T-helper 17 cell (primary cell): ENCODE measurements at places on chromosomes 4 and X.
A peak's percentile ranks its signal among the peaks of the same experiment; 100 is the strongest.

DNA sequence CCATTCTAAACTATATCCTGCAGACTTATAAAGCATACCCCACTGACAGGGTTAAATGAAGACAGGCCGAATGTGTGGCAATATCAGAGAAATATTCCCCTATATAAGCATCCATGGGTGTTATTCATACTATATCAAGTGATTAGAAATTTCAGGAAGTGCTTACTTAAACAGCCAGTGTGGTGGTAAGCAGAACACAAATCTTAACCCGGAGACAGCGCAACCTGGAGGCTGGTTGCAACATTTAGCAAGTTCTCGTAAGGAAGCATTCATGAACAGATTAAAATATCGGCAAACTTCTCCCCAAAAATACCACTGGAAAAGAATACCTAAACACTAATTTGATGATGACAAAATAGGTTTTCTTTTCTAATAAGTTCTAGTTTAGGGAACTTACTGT is 261.2 kb downstream of the CBLL2 start:
- DNase-seq, result no peak

- DNase-seq, result no peak
These were observed 22.1 kb downstream of the SH3RF1 start for GRCh38 chr4:169248645-169249044.

GRCh38 chrX:30085571-30085970 is 129.8 kb upstream of the MAGEB2 start:
- no peak for DNase-seq

DNA sequence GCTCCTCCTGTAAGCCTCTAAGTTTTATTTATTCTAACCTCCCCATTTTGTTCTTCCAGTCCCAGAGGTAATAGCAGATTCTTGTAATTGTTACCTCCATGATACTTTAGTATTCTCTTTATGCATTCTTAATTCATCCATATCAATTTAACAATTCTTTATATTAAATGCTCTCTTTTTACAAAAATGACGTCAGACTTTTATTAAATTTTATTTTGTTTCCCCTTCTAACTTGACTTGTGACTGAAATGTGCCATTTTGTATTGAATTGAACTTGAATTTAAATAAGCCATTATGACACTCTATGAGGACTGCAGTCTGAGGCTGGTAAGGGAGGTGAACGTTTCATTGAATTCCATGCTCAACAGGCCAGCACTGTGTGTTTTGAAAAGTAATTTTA is 60.0 kb upstream of the NUDT10 start:
- no peak for DNase-seq

- no peak for DNase-seq
These were observed 251.6 kb downstream of the USP46 start for GRCh38 chr4:52407545-52407944.

- no peak for DNase-seq
These were observed 57.6 kb upstream of the MAP9 start for GRCh38 chr4:155434366-155434765.

GRCh38 chrX:12080265-12080664 is 58.0 kb upstream of the FRMPD4 start:
- DNase-seq, result no peak

GRCh38 chr4:55635741-55636655 is at the start of gene NMU:
NMU (minus strand) TSS chr4:55636298; CDS start chr4:55636192, 106 bp downstream.
- DNase-seq, result peak; percentile 19

DNA sequence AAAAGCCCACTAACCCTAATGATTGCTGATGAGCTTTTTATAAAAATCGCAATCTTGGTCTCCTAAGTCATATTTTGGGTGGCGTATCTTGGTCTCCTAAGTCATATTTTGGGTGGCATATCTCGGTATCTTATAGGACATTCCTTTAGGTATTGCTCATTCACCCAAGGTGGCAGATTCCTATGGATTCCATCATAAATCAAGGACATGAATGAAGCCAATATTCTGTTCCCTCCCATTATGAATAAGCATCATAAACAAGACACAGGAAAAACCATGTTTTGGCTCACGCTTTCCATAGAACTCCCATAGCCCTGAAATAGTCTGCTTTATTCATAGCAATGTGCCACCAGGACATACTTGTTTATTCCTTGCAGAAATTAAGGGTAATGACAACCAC is 95.0 kb upstream of the CD99 start:
- no peak for DNase-seq

- DNase-seq, result no peak
These were observed 47.4 kb downstream of the HTRA3 start for GRCh38 chr4:8316911-8317351.

- DNase-seq, result no peak
These were observed 57.1 kb downstream of the ELF4 start for GRCh38 chrX:130053236-130053635.

DNA sequence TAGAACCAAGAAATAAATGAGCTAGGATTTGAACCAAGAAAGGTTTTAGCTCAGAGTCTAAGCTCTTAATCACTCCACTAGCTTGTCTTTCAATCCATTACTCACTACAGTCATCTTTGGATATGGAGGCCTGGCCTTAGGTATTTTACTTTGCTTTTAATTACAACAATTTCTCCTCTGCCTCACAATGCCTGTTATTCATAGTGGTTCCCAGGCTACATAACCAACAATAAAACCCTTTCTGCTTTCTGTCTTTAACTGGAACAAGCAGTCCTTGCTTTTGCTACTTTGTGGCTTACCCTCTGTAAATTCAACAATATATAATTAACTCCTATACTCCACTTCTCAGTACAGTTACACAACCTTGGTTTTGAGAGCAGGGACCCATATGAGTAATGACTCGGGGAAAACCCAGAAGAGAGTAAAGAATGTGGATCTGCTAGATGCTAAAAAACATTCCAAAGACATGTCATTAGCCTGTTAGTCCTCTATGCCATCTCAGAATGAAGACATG is 94.7 kb upstream of the NAP1L5 start:
- DNase-seq, result no peak

DNA sequence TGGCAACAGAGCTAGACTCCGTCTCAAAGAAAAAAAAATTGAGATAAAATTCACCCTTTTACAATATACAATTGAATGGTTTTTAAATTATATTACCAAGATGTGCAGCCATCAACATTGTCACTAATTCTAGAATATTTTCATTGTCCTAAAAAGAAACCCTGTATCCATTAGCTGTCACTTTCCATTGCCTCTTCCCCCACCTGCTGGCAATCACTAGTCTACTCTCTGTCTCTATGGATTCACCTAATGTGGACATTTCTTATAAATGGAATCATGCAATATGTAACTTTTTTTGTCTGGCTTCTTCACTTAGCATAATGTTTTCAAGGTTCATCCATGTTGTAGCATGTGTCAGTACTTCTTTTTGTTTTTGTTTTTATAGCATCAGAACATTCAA is 20.8 kb downstream of the ABHD18 start:
- no peak for DNase-seq

DNA sequence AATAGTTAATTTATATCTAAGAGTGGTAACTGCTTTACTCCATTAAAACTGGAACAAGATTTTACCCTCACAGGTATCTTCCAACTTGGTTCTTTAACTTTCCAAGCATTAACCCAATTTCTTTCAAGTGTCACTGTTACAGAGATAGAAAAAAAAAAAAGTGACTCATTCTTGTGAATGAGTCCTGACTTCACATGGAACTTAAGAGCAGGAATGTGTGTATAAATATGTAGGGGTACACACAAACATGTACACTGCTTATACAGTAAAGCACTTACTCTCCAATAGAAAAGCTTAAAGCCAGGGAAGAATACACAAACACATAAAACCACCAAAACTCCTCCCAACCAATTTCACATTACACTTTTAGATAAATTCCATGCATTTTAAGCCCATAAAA is 38.8 kb downstream of the TAPT1 start:
- DNase-seq, result no peak

GRCh38 chrX:8906299-8906938 is 105.2 kb upstream of the FAM9A start:
- no peak for DNase-seq

DNA sequence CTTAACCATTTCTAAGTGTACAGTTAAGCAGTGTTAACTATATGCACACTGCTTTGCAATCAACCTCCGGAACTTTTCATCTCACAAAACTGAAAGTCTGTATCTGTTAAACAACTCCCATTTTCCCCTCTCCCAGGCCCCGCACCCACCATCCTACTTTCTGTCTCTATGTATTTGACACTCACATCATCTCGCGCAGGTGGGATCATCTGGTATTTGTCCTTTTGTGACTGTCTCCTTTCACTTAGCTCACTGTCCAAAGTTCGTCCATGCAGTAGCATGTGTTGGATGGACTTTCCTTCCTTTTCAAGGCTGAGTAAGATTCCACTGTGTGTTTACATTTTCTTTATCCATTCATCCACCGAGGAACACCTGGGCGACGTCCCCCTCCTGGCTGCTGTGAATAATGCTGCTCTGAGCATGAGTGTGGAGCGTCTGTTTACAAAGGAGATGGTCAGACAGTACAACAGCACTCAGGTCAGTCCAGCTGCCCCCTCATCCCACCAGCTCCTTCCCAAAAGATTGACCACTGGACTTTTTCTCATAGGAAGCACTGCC is 39.8 kb downstream of the DCTD start:
- no peak for DNase-seq

DNA sequence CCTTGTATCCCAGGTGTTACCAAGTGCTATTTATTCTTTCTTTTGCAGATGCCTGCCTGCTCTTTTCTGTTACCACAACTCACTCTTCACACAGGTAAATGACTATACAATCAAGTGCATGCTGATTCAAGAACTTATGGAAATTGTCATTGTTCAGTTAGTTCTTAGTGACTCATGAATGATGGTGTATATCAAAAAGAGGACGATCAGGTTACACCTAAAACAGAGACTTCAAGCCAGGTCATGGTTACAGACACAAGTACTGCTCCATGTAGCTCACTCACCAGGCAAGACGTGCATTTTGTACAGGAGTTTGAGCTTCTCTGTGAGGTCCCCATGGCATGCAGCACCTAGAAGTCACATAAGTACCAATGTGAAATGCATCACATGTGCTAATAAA is 59.3 kb upstream of the UCP1 start:
- DNase-seq, result no peak

DNA sequence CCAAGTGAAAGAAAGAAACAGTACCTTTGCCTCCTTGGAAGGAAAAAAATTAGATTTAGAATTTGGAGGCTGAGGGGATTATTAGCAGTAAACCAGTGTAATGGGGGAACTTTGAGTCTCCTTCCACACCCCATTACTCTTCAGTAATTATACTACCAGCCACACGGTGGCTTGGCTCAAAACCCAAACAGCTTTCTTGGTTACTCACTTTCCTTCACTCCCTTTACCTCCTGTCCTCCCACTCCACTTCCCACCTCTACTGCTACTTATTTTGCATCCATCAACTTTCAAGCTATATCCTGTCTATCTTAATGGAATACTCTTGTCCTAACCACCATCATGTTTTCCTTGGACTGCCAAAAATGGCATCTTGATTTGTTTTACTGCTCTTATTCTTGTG is 310.6 kb upstream of the AADAT start:
- DNase-seq, result no peak

DNA sequence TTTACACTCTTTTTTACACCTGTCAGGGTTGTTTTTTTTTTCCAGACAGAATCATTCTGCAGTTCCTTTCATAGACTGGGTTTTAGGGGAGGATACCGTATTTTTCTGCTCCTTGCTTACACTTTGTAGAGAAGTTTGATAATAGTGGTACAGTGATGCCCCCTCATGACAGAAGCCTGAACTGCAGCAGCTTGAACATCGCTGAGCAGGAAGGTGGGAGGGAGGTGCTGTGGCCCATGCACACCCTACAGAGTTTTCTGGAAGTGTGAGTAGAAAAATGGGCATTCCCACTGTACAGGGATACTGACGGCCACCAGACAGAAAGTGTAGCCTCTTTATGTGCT is 54.5 kb downstream of the RAB40A start:
- peak; percentile 52 for DNase-seq

DNA sequence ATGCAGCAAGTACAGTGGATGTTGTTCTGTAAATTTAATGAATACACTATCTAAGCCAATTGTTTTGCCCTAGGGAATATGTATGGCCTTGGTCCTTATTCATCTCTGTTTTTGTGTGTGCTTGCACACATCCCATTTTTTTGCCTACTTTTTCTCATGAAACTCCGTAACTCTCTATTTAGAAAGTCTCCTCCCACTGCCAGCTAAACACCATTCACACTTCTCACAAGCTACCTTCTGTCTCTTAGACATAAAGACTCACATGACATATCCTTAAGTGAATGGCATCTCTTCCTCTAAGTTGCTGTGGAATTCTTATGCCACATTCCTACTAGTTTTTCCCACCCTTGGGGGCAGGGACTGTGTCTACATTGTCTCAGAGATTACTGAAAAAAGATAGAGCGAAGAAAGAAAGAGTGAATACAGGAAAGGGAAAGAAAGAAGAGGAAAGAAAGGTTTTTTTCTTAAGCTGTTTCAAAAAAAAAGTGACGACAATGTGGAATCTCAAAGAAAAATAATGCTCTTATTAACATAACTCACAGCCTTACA is 117.5 kb downstream of the ATG4A start:
- DNase-seq, result no peak

- DNase-seq, result peak; percentile 32
These were observed 5.1 kb downstream of the FBXL5 start for GRCh38 chr4:15649914-15650545.

GRCh38 chr4:139134403-139134802 is 42.6 kb downstream of the ELF2 start:
- DNase-seq, result no peak

DNA sequence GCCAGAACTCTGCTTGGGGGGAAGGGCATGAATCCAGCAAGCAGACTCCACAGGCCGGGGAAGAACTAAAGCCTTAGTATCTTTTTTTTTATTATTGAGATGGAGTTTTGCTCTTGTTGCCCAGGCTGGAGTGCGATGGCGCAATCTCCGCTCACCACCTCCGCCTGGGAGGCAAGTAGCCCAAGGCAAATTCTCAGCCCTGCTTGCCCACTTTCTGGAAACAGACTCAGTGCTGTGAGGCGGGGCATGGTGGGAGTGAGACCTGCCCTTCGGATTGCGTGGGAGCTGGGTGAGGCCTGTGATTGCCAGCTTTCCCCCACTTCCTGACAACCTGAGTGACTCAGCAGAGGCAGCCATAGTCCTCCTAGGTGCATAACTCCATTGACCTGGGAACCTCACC is 348.8 kb downstream of the GASK1B start:
- DNase-seq, result no peak

DNA sequence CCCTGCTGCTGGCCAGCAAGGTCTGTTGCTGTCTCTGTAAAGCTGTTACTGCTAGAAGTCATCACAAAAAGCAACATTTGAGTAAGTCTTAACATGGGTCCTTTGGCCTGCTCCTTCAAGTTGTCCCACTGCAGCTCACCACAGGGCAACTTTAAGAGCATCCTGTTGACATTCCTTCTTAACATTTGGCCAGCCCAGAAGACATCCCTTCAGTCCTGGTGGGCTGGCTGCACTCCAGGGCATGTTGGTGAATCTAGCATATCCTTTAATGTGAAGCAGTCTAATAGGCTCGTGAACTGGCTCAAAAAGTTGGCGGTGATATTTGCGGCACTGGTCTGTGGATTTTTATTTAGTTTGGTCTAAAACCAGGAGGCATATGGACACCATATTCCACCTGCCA is 92.2 kb upstream of the MAML3 start:
- no peak for DNase-seq

- no peak for DNase-seq
These were observed 264.3 kb downstream of the NPFFR2 start for GRCh38 chr4:72295966-72296557.

- no peak for DNase-seq
These were observed 41.8 kb downstream of the PHEX start for GRCh38 chrX:22073928-22074327.
